ENCODE measurements at places on chromosomes 11 and 22.

GRCh38 chr11:8693010-8693551, 10.5 kb downstream of the RPL27A start:
- no peak for DNase-seq

DNA sequence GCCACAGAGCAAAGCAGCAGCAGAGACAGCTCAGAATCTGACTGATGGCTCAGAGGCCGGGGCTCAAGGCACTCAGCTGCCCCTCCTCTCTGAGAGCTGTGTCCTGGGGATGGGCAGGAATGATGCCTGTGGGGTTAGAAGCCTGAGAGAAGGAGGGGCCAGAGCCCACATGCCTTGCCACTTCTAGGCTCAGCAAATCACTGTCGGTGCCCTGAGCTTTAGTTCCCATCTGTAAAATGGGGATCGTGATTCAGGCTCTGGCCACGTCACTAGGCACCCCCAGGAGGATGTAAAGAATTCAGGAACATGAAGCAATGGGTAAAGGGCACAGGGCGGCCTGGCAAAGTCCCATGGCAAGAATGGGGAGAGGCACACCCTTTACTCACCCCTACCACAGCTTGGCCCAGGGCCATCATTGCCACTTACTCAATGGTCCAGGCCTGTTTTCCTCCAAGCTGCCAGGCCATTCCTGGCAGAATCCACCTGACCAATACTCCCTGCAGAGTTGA, 3.4 kb upstream of the CDC42EP2 start:
- no peak for DNase-seq

DNA sequence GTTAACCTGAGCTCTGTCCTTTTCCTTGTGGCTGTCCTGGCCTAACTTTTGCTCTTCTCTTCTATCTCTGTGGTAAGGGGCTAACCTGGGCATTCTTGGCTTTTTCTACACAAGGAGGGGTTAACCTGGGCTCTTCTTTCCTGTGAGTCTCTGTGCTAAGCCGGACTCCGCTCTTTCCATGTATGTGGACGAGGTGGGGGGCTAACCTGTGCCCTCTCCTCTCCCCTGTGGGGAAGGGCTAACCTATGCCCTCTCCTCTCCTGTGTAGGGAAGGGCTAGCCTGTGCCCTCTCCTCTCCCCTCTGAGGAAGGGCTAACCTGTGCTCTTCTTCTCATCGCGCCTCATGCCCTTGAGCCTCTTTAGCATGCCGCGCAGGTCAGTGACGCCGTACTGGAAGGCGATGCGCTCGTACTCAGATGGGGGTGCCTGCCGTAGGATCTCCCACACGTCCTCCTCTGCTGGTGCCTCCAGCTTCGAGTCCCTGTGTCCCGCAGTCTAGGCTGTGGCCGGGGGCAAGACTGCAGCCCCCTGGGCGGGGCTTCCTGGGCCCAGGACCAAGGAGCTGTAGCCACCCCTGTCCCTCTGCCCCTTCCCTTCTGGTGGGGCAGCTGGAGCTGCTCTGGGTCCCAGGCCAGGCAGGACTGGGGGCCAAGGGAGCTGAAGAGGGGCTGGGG, 6.5 kb downstream of the MYBPC3 start:
- no peak for DNase-seq

GRCh38 chr11:62565100-62565802, 8.4 kb downstream of the EEF1G start:
- no peak for DNase-seq

DNA sequence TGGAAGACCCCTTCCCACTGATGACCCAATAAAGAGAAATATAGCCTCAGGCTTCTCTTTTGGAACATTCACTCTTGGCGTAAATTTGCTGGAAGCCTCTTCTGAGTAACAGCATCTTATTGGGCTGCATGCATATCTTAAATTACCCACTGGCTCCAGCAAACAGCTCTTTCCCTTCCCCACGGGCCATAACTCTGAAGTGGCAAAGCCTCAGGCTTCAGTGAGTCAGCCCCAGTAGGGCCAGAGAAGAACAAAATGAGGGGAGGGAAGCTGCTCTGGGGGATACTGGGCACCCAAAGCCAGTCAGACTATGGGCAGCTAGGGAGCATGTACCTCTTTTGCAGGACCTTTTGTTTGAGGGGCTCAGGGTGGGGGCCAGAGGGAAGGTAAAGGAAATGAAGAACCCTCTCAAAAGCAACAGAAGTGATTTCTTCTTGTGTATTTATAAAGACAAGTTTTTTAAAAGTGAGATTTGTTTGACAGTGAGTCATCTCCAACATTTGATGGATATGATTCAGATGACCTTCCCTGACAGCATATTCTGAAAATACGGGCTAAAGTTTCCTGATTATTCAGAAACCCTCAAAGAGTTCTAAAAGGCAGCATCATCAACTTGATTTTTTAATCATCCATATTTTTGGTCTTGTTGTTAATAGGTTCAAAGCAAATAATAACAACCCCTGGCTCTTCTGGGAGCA, 203.4 kb downstream of the KIF18A start:
- DNase-seq, result no peak

- DNase-seq, result no peak
Observed at GRCh38 chr11:107275632-107276031, 182.0 kb downstream of the CWF19L2 start.

- peak; percentile 55 for DNase-seq
Observed at GRCh38 chr22:38707346-38707745, 1.6 kb downstream of the GTPBP1 start.

GRCh38 chr11:107695446-107695845, 16.4 kb downstream of the SLN start:
- DNase-seq, result no peak

GRCh38 chr11:19436932-19437331, 196.2 kb upstream of the E2F8 start:
- no peak for DNase-seq

All from HT-29 (cell line).